ENCODE measurements at places on chromosomes 3 and 15.

GRCh38 chr15:43370310-43370974, 401 bp downstream of the ZSCAN29 start:
- DNase-seq = peak; percentile 76

DNA sequence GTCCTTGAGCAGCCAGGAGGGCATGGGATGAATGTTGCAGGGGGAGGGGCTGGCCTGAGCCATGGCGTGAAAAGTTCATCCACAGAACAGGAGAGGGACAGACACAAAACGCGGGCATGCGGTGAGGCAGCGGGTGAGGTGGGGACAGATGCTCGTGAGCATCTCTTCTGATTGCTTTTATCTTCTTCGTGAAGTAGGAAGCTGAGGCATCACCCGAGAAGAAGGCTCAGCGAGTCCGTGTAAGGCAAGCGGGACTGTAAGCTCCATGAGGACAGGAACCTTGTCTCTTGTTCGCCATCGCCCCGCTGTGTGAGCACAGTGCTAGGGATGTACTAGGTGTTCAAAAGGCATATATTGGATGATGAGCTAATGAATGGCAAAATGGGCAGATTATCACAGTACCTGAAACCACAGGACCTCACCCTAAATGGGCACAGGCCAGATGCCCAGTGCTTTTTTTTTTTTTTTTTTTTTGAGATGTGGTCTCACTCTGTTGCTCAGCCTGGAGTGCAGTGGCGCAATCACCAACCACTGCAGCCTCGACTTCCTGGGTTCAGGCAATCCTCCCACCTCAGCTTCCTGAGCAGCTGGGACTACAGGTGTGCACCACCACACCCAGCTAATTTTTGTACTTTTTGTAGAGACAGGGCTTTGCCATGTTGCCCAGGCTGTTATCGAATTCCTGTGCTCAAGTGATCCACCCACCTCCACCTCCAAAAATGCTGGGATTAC, 46.8 kb downstream of the CPN2 start:
- no peak for DNase-seq

DNA sequence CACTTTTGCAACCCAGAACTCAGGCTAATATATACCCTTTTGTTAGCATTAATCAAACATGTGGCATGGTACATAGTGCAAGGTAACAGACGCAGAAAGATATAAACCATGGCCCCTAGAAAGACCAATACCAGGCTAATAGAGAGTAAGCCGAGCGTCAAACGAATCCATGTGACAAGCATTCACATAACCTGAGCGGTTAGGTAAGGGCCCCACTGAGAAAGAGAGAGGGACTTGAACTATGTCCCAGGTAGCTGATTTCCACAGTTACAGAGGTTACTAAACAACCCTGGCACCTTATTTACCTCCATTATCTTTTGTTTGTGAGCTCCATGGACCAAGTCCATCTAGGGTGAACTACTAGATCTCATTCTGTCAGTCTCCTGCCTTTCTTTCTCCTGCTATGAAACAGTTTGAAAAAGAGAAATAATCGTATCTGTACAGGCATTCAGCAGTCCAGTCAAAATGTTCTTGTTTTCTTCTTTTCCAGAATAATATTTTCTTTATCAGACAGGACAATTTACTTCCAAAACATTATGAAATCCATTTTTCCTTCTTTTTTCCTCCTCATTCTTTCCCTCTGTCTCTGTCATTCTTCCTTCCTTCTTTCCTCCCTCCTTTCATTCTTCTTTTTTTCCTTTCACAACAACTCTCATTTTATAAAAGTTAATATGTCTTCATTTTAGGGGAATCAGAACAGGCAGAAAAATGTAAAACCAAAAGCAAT, 30.5 kb upstream of the TNFSF10 start:
- DNase-seq = no peak

DNA sequence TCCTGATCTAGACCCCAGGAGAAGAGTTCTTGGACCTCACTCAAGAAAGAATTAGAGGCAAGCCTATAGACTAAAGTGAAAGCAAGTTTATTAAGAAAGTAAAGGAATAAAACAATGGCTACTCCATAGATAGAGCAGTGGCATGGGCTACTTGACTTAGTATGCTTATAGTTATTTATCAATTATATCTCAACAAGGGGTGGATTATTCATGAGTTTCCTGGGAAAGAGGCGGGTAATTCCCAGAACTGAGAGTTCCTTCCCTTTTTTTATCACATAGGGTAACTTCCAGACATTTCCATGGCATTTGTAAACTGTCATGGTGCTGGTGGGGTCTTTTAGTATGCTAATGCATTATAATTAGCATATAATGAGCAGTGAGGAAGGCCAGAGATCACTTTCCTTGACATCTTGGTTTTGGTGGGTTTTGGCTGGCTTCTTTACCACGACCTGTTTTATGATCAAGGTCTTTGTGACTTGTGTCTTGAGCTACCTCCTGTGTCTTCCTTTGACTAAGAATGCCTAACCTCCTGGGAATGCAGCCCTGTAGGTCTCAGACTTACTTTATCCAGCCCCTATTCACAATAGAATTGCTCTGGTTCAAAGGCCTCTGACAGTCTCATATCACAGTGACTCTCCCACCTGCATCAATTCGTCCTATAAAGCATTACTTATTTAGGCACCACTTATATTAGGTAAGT, 35.3 kb upstream of the PLSCR2 start:
- peak; percentile 81 for DNase-seq

DNA sequence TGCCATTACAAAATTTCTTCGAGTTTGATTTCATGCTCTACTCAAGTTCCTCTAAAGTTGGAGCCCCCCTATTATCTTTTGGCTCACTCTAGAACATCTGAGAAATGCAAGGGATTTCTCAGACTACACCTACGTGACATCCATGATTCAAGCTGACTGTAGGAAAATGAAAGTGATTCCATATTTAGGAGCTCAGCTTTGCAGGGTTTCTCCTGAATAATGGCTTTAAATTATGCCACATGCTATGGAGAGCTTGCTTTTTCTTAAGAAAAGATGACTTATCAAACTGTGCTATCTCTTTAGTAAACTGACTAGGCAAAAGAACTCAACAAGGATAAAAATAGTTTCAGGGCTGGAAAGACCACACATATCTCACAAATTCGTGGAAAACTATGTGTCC, 292.1 kb downstream of the LSAMP start:
- no peak for DNase-seq

GRCh38 chr15:73395671-73396070, 26.9 kb upstream of the HCN4 start:
- DNase-seq = no peak

DNA sequence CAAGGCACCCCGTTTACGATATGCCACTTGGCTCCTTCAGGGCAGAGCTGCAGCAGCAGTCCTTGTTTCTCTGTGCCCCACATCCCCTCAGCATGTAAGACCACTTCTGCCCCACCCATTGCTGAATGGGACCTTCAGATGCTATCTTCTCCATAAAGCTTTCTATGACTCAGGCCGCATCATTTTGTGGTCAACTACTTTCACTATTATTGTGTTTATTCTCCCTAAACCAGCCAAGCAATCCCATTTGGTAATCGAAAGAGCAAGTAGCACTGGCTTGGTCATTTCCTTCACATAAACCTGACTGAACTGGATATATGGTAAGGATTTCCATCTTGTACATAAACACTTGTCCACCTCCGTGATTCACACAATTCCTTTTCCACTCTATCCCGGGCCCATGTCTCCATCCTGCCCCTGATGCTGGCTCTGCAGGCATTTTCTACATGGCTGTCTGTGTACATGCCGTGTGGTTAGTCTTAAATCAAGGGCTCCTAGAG, 25.7 kb downstream of the LIPC start:
- no peak for DNase-seq

- no peak for DNase-seq
Observed at GRCh38 chr3:58026598-58026997, 18.4 kb downstream of the FLNB start.

DNA sequence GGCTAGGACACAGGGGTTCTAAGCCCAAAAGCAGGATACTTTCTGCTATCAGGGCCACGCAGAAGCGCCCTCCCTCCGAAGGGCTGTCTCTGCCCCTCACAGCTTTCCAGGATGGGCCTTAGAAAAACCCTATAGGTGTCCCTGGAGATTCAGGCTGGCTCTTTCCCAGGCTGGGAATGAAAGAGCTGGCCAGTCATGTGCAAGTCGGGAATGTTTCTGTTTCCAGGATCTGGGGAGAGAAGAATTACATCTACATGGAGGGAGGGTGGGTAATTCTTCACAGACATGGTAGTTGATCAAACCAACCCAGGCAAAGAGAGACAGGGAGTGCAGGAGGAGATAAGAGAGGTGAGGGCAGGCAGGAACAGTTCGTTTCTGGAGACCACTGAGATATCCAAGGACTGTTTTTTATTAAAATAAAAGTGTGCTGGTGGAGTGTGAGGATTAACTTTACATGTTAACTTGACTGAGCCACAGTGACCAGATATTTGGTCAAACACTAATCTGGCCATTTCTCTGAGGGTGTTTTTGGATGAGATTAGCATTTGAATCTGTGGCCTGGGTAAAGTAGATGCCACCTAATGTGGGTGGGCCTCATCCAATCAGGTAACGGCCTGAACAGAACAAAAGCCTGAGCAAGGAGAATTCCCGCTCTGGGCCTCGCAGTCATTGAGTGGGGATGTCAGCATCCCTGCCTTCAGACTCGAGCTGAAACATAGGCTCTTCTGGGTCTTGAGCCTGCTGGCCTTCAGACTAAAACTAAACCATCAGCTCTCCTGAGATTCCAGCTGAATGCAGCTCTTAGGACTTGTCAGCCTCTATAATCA, 15.3 kb downstream of the NUP210 start:
- no peak for DNase-seq

DNA sequence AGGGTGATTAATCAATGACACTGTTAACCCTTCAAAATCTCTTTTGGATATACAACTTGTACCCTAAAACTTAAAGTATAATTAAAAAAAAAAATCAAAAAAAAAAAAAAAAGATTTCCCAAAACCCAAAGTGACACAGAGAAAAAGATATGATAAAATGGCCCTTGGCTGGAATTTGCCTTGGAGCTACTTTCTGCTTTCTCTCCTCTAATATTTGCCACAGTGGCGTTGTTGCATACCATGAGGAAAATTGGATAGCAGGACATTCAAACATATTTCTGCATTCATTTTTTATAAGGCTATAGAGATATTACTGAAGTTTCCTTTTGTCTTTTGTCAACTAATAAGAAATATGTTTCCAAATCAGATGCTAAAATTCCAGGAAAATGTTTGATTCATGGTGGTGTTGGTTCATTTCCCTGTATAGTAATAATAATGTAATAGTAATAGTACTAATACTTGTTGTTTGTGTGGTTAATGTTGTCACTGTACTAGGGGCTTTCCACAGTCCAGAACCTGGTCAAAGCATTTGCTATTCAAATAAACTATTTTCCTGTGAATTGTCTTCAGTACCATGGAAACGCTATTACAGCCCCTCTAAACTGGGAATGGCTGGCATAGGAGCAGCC, 441.3 kb upstream of the THBS1 start:
- no peak for DNase-seq

DNA sequence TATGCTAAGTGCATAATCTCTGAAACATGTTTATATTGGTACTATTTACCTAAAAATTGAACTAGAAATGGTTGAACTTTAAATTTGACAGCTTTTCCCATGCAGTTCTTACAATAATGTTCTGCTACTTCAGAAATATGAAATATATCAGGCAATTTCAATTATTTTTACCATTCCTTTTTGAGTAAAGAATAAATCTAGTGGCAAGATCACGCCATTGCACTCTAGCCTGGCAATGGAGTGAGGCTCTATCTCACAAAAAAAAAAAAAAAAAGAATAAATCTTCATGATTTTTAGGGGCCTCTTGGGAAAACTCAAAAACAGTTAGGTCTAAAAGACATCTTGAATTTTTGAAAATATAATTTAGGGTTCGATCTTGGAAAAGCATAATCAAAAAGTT, 10.6 kb upstream of the DNAAF4 start:
- DNase-seq = no peak

GRCh38 chr15:41689083-41689482, 28.9 kb downstream of the MGA start:
- DNase-seq = no peak

- DNase-seq = peak; percentile 75
Observed at GRCh38 chr3:52670621-52671521, 14.8 kb downstream of the PBRM1 start.

- no peak for DNase-seq
Observed at GRCh38 chr3:146138902-146139301, 22.1 kb downstream of the PLOD2 start.

DNA sequence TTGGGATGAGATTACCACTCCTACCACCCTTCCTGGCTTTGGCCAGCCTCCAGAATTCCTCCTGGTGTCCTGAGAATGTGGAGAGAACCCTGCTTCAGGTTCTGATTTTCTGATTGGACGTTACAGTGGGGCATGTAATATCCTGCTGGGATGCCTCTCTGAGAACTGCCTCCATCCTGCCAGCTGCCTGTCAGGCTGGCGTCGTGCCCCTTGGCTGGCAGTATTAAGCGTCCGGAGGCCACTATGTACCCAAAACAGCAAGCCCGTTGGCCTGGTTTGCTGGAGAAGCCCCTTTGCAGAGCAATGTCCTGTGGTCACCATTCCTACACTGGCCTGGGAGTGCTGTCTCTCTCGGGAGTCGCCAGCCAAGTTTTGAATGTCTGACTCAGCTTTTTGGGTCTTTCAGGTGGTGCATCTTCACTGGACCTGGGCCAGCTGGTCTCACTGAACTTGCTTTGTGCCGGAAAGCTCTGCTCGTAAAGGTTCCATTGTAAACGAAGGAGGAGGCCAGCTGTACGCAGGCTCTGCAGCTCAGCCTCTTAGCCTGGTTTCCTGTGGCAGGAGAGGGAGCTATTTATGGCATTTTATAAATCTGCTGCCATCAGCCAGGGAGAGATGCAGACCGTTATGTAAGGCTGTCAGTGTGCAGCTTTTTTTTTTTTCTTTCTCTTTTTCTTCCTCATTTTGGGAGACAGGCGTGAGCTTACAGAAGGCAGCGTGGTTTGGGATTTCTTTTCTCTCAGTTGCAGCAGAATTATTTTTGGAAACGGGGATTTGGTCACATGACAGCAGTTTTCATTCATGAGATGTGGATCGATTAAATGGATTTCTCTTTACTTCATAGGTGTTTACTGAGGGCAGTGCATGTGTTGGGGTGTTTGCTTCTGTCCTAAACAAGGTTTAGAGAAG, 19.0 kb upstream of the TRAK1 start:
- peak; percentile 88 for DNase-seq

DNA sequence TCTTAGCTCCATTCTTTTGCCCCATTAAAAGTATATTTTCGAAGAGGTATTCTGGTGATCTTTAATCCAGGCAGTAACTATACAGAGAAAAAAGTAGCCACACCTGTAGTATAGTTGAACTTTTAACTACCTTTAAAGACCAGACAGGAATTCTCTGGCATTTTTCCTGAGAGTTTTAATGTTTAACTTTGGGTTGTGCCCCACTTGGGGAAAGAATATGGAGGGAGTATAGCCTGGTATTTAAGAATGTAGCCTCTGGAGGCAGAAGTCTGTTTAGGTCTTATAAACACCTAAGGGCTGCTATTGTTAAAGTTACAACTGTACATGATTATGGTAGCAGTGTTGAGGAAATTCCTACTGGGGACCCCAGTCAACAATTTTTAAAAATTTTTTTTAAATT, 19.3 kb downstream of the C3orf85 start:
- no peak for DNase-seq

GRCh38 chr3:179898024-179898423, 138.7 kb downstream of the PEX5L start:
- peak; percentile 76 for DNase-seq

Measured in islet precursor cell (in vitro differentiated cells).